ENCODE measurements at places on chromosomes 7 and 10.
A peak's percentile ranks its signal among the peaks of the same experiment; 100 is the strongest.

GRCh38 chr7:55132890-55133551 is 114.2 kb downstream of the EGFR start:
- no peak for DNase-seq

- DNase-seq, result no peak
Measured at GRCh38 chr10:33179067-33179466, 155.4 kb downstream of the NRP1 start.

GRCh38 chr10:100970076-100970913 is 991 bp downstream of the SEMA4G start:
- DNase-seq, result peak; percentile 70

GRCh38 chr10:123221418-123221817 is 67.2 kb downstream of the BUB3 start:
- DNase-seq, result no peak

GRCh38 chr7:53470336-53470970 is 435.0 kb downstream of the POM121L12 start:
- no peak for DNase-seq

DNA sequence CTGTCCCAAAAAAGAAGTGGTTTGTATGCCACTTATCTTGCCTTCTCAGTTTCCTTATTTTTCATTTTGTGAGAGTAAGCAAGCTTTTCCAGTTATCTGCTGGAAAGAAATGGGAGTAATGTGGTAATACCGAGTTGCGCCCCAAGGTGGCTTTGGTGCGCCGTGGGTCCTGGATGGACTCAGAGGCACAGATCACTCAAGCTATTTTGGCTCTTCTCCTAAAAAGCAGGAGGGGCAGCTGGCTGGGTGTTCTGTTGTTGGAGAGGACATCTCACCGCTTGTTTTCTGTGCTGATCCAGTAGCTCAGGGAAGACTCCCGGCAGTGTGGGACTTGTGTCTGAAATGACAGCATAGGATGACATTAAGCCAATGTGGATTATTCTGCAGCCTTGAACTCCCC is 16.4 kb downstream of the PRKRIP1 start:
- DNase-seq, result peak; percentile 76

- no peak for DNase-seq
Measured at GRCh38 chr10:28833313-28833712, 156.0 kb downstream of the BAMBI start.

DNA sequence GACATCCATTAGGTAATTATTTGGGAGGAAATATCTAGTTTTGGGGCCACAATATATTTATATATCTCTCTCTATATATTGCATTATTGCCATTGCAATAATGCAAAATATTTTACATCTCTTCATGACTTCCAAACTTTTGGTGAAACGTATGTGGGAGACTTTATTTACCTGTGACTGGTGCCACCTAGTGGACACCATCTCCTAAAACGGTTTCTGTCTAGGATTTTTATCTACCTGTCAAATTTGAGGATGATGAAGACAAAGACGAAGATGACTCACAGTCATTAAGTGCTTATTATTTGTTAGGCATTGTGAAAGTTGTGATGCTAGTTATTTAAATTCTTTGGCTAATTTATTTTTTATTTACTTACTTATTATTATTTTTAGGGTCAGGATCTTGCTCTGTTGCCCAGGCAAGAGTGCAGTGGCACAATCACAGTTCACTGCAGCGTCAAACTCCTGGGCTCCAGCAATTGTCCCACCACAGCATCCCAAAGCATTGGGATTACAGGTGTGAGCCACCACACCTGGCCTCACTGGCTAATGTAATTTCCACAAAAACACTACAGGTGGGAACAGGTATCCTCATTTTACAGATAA is 18.7 kb upstream of the CBLL1 start:
- peak; percentile 71 for DNase-seq

- no peak for DNase-seq
Measured at GRCh38 chr7:502296-502695, 17.4 kb downstream of the PDGFA start.
